ENCODE measurements at places on chromosomes 11 and 22. TPM values are rescaled to one million over a fixed set of nuclear protein-coding genes. Genes with fewer than 3 reads are reported as not detected.

Gene ZDHHC24
- 12.2 TPM for total RNA-seq

Gene SLC22A25
- total RNA-seq: not detected

Gene GSTP1
- 312 TPM for total RNA-seq

Gene CCDC116
- total RNA-seq: 0.51 TPM

Gene PANX2
- 1.4 TPM for total RNA-seq

Gene SYT8
- not detected for total RNA-seq

Gene KIAA1671
- total RNA-seq: 11.4 TPM

Gene FLRT1
- not detected for total RNA-seq
